H1 (cell line): ENCODE measurements at places on chromosomes 2 and 18. TPM values are rescaled to one million over a fixed set of nuclear protein-coding genes. Genes with fewer than 3 reads are reported as not detected.

Gene ADGRF3
- total RNA-seq = 0.69 and 0.75 TPM in 2 replicates

- no peak for DNase-seq
Observed at GRCh38 chr2:238382381-238382781, 44.3 kb upstream of the ASB1 start.

DNA sequence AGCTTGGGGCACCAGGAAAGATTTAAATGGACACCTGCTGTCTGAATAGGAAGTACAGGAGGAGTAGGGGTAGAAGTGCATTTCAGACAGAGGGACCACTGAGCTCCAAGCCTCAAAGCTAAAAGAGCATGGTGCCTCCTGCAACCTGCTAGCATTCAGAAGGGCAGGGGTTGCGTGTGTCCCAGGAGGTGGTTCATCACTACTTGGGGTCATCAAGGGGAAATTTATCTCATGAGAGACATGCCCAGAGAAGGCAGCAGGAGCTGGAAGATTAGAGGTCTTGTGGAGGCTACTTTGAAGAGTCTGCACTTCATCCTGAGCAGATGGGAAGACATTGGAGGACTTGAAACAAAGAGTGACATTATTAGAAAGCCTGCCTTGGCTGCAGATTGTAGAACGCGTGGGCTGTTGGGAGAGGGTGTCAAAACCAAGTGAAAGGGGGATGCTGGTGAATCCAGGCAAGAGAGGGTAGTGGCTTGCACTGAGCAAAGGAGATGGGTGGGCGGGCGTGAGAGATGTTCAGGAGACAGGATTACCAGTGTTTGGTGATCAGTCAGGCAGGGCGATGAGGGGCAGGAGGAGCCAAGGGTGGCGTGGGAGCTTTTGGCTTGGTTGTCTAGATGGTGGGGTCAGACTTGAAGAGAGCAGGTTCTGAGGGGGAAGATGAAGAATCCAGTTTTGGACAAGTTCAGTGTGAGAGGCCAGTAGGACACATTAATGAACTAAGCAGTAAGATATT, 154.0 kb downstream of the DYSF start:
- no peak for DNase-seq

Gene KCNF1
- 0.48 and 0.90 TPM in 2 replicates for total RNA-seq

GRCh38 chr2:152200565-152201465, 25.3 kb upstream of the STAM2 start:
- DNase-seq = peak; percentile 41

- DNase-seq = no peak
Observed at GRCh38 chr2:44672431-44672830, 269.1 kb upstream of the SIX3 start.

GRCh38 chr2:238267884-238268680, 20.3 kb downstream of the PER2 start:
- DNase-seq = no peak

- DNase-seq = no peak
Observed at GRCh38 chr18:35163014-35163539, 77.8 kb upstream of the ZNF397 start.

Gene MAB21L4
- total RNA-seq = not detected in 2 replicates

- no peak for DNase-seq
Observed at GRCh38 chr2:113854970-113855740, 34.7 kb upstream of the ACTR3 start.

GRCh38 chr2:11988691-11989353, 242.4 kb downstream of the LPIN1 start:
- DNase-seq = no peak

Gene C2orf49
- total RNA-seq = 14.4 and 19.9 TPM in 2 replicates

DNA sequence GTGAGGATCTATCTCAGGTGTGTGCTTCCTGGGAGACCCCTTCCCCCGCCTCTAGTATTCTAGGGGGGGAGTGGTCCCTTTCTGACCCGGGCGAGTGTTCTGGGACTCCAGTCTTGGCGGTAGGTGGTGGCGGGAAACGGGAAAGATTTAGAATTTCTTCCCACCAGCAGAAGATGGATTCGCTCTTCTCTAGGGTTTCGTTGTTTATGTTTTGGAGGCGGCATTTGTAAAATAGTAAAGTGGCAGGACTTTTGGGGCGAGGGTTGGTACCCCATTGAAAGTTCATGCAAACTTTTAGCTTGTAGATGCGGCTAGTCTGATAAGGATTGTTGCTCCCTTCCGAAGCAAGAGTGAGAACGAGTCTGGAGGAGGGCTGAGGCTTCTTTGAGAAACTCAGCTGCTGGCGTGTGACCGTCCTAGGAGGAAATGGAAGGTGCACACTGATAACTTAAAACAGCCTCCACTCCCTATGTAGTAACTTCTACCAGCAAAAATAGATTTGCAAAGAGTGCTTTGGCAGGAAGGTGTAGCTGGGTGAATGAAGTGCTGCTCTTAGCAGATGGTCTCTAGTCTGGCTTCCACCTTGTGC, 412 bp downstream of the GPD2 start:
- DNase-seq = peak; percentile 49

DNA sequence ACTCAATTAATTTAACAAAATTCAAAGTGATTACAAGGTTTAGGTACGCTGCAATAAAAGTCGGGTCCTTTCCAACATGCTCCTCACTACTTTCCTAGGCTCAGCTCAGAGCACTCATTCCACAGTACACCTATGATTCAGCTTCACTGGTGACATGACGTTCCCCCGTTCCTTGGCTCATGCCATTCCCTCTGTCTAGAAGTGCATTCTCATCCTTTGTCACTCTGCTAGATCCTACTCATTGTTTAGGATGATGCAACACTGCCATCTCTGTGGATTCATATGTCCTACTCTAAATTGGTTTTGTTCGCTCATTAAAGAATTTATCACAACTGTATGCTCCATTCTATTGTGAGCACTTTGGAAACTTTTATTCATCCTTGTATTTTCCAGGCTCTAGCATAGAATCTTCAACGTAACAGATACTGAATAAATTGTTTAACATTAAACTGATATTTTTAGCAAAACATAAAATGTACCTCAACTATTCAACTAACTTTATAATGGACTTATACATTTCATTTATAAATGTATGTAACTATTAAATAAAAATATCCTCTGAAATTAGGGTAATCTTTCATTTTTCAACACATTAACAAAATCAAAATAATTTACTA, 78.6 kb downstream of the FAM228A start:
- no peak for DNase-seq

GRCh38 chr2:105072039-105072438, 34.2 kb downstream of the MRPS9 start:
- no peak for DNase-seq

Gene NAT8
- total RNA-seq = not detected in 2 replicates

- DNase-seq = no peak
Observed at GRCh38 chr2:149189769-149190168, 140.6 kb upstream of the LYPD6 start.

Gene TSGA10
- 5.7 and 7.4 TPM in 2 replicates for total RNA-seq
